Neural progenitor cell (in vitro differentiated cells): ENCODE measurements at places on chromosomes 13 and 19. TPM values are rescaled to one million over a fixed set of nuclear protein-coding genes. Genes with fewer than 3 reads are reported as not detected.

Gene PNMA8C
- total RNA-seq: 0.58 and 0.74 TPM in 2 replicates

GRCh38 chr13:38328699-38329098 lies 21.0 kb upstream of the UFM1 start:
- DNase-seq: no peak
- H3K4me3 ChIP-seq: no peak overlapping the region
- H3K36me3 ChIP-seq: no peaks in the 10 kb centered on the region
- H3K27ac ChIP-seq: no peak overlapping the region
- no peaks in the 10 kb centered on the region for H3K27me3 ChIP-seq
- no peaks in the 10 kb centered on the region for H3K4me1 ChIP-seq

DNA sequence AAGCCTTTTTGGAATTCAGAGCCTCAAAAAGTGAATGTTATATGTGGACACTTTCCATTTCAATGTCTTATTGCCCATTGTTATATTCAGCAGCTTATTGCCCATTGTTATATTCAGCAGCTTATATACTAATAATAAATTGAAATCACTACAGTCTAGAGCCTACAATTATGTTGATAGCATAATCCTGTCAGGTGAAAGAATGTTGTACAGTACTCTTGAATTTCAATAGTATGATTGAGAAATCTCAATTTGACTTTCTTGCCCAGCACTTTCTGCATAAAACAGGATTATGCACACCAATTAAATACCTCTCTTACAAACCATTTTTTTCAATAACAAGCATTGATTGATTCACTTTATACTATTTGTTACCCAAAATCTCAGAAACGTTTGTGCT lies 260.8 kb downstream of the PCDH9 start:
- no peak for DNase-seq
- H3K27ac ChIP-seq: no peak overlapping the region
- peaks cover 3% of the 10 kb centered on the region for H3K4me1 ChIP-seq
- no peaks in the 10 kb centered on the region for H3K36me3 ChIP-seq
- H3K4me3 ChIP-seq: no peak overlapping the region

- no peak overlapping the region for H3K4me3 ChIP-seq
- no peaks in the 10 kb centered on the region for H3K27me3 ChIP-seq
- H3K36me3 ChIP-seq: no peaks in the 10 kb centered on the region
- peaks cover 9% of the 10 kb centered on the region for H3K4me1 ChIP-seq
These were observed 43.1 kb downstream of the TEX29 start for GRCh38 chr13:111363591-111363990.

DNA sequence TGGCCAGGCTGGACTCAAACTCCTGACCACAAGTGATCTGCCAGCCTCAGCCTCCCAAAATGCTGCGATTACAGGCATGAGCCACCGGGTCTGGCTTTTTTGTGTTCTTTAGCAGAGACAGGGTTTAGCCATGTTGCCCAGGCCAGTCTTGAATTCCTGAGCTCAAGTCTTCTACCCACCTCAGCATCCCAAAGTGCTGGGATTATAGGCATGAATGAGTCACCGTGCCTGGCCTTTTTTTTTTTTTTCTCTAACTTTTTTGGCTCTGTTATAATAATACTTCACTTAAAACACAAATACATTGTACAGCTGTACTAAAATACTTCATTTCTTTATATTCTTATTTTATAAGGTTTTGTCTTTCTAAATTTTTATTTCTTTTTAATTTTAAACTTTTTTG lies 599.5 kb upstream of the PCDH9 start:
- no peaks in the 10 kb centered on the region for H3K27me3 ChIP-seq
- H3K4me1 ChIP-seq: no peaks in the 10 kb centered on the region
- peak; percentile 7 for DNase-seq
- no peaks in the 10 kb centered on the region for H3K36me3 ChIP-seq
- H3K4me3 ChIP-seq: no peak overlapping the region
- no peak overlapping the region for H3K27ac ChIP-seq

DNA sequence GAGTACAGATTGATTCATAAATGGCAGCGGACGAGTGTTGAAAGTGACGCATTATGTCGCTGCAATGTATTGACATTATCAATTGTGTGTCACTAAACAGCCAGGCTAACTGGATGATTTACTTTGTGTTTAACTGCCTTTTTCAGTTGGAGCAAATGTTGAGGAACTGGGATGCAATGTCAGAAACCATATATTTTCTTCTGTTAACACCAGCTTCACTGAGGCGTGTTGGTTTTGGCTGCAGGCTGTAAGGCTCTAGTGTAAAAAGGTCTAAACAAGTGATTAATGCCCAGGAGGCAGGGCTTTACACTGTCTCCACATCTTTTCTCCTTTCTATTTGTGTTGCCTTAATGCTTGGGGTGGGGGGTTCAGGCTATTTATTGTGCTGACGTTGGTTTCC lies 80.1 kb downstream of the GGACT start:
- DNase-seq: no peak
- no peaks in the 10 kb centered on the region for H3K27me3 ChIP-seq
- H3K27ac ChIP-seq: no peak overlapping the region

DNA sequence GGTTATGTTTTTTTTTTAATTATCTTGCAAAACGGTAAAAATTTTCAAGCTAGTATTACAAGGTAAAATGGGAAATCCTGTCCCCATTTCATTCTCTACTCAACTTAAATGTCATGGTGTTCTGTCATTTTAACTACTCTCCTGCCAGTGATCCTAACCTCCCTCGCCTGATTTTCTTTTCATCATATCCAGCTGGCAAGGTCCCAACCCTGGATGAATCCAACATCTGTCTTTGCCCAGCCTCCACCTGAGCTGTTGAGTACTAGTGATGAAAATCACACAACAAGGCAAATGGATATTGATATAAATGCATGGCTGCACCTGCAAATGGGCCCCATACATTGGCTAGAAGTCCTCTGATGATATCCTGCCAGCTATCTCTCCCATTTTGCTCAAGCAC lies 6.9 kb upstream of the CDK8 start:
- DNase-seq: no peak
- no peak overlapping the region for H3K27ac ChIP-seq
- H3K4me3 ChIP-seq: no peak overlapping the region

GRCh38 chr13:48072787-48073186 lies 22.1 kb downstream of the MED4 start:
- H3K4me1 ChIP-seq: no peaks in the 10 kb centered on the region
- no peak overlapping the region for H3K4me3 ChIP-seq
- DNase-seq: no peak
- H3K27ac ChIP-seq: no peak overlapping the region
